ENCODE measurements at places on chromosomes 11 and 22.

DNA sequence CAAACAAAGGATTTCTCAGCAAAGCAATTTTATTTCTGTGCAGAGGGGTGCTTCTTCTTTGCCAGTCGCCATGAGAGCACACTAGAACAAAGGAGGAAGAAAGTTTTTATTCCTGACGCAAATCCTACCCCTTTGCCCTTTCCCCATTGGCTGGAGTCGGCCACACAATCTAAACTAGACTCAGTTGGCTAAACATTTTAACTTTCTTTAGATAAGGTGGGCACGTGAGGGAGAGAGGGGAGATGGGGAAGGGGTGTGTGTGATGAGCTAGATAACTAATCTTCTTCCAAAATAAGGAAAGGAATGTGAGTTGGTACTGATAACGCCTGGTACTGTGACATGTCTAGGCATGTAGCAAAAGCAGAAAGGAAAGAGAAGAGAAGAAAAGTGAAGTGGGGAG lies 626 bp downstream of the TRIM22 start:
- DNase-seq: no peak

- no peak for DNase-seq
Observed at GRCh38 chr11:133833898-133834681, 11.2 kb downstream of the SPATA19 start.

- DNase-seq: no peak
Observed at GRCh38 chr11:35539256-35539655, 13.8 kb upstream of the PAMR1 start.

- no peak for DNase-seq
Observed at GRCh38 chr11:94738746-94739145, 29.4 kb upstream of the AMOTL1 start.

DNA sequence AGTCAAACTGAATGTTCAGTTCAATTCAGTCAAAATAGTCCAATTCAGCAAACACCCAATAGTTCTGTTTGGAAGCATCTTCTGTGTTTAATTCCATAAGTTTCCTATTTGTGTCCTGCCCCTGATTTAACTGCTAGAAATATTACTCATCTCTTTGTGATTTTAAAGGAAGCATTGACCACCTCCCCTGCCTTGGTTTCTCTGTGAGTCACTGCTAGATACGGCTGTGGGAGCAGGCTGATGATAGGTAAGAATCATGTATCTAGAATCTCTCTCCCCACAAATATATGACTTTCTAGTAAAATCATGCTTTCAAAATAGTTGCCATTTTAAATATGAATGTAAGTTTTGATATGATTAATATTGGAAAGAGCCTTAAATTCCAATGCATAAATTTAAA lies 888.5 kb downstream of the NTM start:
- no peak for DNase-seq

- no peak for DNase-seq
Observed at GRCh38 chr11:65442842-65443331, 20.3 kb downstream of the NEAT1 start.

DNA sequence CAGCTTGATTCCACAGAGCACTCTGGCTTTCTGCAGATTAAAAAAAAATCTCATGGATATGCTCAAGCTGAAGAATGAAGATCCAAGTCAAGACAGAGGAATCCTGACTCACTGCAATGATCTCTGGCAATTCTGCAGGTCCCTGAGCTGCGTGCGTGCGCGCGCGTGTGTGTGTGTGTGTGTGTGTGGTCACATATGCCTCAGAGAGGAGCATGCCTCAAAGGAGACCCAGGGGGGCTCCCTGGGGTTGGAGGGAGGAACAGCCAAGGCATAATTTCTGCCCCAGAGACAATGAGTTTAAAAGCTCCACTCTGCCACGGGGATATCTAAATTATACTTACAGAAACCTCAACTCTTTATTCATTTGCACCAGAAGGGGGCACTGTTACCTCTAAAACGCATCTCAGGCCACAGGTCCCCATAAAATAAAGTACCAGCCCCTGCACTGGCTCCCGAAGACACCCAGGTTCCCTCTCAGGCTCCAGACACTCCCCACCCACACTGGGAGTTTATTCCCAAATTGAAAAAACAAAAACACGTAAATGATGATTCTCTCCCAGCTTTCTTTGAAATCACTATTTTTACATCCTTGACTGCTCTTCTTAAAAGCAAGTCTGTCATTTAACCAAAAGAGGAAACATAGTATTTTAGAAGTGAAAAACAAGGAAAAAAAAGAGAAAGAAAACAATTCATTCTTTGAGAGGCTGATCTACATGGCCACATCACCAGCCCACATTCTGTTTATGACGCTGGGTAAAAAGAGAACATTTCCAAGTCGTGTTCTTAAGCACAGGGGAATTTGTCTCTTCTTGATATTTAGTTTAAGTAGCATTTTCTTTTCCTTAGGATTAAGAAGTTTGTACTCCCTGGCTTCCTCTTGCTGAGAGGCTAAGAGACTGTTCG lies 401.0 kb downstream of the LARGE1 start:
- no peak for DNase-seq

DNA sequence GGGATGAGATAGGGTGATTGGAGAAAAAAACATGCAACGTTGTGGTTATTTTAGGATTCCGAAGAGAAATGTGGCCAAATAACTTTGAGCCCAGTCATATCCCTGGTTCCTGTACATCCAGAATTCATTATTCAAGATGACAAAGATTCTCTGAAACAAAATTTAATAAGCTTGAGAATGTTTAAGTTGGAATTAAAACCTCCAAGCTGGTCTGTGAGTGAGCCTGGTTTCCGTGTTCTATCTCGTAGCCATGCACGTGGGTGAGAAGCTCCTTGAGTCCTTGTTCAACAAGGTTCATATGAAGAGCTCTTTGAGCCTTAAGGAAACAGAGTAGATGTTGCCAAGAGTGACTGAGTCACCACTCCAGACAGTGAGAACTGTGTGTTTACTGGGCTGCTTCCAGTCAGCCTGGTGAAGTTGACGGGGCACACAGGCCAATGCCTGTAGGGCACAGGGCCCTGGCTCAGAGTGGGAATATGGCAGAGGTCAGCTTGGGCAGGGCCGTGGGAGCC lies 206.5 kb downstream of the NAV2 start:
- no peak for DNase-seq

DNA sequence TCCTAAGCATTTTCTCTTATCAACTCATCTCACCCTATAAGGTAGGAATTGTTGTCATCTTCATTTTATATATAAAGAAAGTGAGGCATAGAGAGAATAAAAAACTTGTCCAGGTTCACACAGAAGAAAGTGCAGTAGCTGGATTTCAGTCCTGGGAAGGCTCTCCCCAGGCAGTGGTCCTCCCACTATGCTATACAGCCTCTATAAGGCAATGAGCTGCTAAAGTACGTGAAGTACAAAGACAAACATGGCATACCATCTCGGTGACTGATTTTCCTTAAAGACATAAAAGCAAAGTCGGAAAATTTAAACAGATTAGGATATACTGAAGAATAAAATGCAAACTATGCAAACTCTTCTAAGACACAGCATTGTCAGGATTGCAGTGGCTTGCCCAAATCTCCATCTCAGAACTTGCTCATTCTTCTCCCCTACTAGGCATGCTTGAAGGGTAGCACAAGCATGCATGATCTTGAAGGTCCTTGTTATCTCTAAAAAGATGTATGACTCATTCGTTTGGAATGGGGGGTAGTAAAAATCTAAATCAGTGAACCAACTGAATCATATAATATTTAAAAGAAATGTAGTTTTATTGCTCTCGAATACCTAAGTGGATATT lies 97.8 kb upstream of the CSNK2A3 start:
- DNase-seq: no peak

- no peak for DNase-seq
Observed at GRCh38 chr11:22657101-22657694, 9.2 kb upstream of the GAS2 start.

GRCh38 chr11:38330578-38330977 lies 1732.5 kb upstream of the RAG2 start:
- no peak for DNase-seq

DNA sequence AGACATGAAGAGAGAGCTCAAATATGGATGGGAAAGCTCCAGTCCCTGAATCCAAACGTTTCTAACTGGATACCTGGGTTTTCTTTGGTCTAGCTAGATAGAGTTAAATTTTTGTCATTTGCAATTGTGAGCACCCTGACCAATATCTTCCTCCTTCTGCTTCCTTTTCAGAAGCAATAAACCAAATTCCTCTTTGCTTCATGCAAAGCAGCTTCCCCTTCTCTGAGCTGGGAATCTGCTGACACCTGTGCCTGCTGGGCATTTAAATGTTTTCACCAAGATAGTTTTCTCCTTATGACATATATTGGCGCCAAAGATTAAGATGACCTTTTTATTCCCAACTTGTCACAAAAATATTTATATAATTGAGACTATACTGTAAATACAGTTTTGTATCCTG lies 27.9 kb upstream of the PAK1 start:
- DNase-seq: no peak

- DNase-seq: peak; percentile 83
Observed at GRCh38 chr11:10778217-10778970, 27.3 kb downstream of the CTR9 start.

DNA sequence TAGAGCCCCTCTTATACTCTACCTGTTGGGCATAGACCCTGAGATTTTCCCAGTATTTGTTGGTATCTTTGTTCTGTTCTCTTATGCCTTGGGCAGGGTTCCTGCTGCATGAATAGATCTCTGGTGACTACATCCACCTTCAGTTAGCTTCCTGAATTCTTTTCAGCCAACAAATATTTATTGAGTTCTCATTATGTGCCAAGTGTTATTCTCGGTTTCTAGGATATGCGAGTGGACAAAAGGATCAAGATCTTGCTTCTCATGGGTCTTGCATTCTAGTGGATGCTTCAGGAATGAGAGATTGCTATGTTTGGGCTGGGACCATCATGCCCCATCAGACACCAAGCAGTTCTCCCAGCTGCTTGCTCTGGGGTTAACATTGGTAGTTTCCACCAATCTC lies 340.0 kb downstream of the METTL15 start:
- no peak for DNase-seq

DNA sequence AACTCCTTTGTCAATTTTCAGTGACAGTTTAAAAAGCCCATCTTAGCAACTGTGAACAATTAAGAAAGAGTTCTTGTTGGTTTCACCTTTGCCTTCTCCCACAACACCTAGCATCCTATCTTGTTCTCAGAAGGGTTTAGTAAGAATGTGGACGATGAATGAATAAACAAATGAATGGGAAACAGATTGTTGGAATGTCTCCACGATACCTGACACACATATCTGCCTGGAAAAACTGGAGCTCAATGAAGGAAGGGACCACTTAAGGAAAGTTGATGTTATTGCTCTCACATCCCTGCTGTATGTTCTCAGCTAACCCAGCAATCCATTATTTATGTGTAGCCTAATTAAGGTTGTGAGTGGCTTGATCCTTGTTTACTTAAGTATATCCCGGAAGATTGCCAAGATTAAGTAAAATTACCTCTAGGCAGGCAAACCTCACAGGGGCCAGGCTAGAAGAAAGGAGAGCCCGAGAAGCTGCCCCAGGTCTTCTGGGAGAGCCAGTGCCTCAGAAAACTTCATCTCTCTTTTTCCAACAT lies 286.4 kb downstream of the NXPE2 start:
- no peak for DNase-seq

DNA sequence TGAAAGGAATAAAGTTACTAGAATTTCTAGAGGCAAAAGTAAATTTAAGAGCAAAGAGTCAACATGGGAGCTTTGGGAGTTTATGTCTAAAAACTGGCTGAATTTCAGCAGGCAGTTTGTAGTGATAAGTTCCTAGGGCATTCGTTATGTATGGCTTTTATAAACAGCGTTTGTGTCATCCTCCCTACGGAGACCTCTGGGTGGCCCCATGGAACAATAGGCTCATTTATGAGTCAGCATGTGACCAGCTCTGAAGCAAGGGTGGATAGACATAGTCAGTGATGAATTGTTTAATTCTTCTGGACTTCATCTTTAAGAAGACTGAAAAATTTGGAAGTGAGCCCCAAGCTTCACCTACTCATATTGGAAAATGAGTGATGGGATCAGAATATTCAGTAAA lies 37.1 kb downstream of the SVIP start:
- DNase-seq: no peak

DNA sequence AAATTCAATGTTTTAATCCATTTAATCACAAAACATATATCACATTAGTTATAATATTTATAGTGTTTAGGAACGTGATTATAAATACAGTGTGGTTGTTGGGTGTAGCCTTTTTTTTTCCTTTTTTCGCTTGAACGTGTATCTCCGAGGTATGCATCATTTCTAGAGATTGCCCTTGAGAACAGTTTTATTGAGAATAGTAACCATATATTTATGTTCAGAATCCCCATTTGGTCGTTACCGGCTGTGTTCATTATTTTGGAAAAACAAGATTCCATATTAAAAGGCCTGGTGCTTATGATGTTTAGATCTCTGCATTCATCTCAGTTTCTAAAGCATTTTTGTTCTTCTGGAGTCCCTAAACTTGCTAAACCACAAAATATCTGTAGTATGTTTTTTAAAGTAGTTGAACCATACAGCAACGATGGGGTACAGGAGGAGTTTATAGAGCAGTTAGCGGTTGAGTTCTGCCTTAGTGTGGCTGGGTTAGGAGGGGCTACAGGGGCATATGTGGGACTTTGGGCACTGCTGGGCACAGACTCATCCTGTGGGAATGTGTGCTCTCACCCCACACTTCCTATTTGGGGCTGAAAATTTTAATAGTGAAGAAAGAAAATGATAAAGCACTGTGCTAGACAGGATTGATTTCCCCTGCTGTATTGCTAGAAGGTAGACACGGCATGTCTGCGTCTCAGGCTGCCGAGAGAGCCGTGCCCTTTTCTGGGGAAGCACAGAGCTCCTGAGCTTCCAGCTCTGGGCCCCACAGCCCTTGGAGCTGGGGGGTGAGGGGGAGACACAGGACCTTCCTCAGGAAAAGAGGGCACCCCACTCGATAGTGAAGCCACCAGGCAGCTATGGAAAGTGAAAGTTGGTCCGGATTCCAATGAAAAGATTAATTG lies 81.5 kb upstream of the PPARA start:
- no peak for DNase-seq

DNA sequence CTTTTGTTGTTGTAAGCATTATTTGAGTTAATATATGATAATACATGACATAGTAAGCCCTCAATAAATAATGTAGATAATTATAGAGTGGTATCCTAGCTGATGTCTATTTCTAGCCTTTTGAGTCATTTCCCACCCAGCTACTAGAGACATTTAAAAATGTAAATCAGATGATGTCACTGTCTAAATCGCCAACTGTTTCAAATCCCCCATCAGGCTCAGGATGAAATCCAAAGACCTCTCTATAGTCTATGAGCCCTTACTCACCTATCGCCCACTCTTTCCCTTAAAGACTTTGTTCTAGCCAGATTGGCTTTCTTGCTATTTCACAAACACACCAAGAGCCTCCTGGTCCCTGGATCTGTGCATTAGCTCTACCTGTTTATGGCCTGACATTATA lies 135.4 kb upstream of the PLET1 start:
- DNase-seq: no peak

DNA sequence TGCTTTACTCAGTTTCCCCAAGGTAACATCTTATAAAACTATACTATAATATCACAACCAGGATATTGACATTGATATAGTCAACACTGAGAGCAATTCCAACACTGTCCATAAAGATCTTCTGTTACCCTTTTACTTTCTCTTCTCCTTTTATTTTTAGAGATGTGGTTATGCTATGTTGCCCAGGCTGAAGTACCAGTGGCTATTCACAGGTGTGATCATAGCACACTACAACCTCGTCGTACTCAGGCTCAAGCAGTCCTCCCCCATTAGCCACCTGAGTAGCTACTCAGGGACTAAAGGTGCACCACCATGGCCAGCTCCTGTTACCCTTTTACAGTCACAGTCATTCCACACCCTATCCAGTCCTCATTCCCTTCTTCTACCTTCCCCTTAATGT lies 119.7 kb downstream of the CWF19L2 start:
- no peak for DNase-seq

Data from BE2C (cell line).